ENCODE measurements at places on chromosomes 4 and X.

GRCh38 chr4:37388681-37389365, 144.3 kb downstream of the NWD2 start:
- DNase-seq, result peak; percentile 76

DNA sequence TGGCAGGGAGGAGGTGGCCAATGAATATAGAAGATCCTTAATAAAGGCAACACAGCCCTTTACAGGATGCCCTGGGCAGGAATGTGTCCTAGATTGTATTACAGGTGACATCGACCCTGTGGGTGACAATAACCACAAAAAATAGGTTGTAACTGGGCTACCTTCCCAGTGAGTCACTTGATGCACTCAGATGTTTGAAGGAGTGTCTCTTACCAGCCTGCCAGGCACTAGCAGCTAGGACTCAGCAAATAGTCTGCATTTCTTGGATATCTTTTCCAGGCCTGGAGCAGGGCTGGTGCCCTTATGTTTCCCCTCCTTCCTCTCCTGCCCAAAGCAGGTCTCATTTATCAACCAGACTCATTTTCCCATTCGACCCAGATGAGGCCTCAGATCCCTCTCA, 50.9 kb upstream of the TMEM164 start:
- no peak for DNase-seq

GRCh38 chrX:23334848-23335599, at the start of gene PTCHD1:
Gene PTCHD1, plus strand, starts transcription at chrX:23334849. Its CDS starts 27 bp downstream, at chrX:23334876.
- no peak for DNase-seq

GRCh38 chr4:182369211-182369610, 126.0 kb downstream of the TENM3 start:
- no peak for DNase-seq

- no peak for DNase-seq
These were observed 87.1 kb downstream of the VCX2 start for GRCh38 chrX:8084006-8084405.

GRCh38 chr4:65943076-65943475, 272.8 kb upstream of the EPHA5 start:
- no peak for DNase-seq

- DNase-seq, result no peak
These were observed 16.5 kb upstream of the VAMP7 start for GRCh38 chrX:155864655-155865054.

GRCh38 chr4:88623097-88623496, 30.8 kb downstream of the HERC3 start:
- DNase-seq, result peak; percentile 89

- DNase-seq, result no peak
These were observed 22.1 kb downstream of the ANAPC10 start for GRCh38 chr4:145075742-145076468.

DNA sequence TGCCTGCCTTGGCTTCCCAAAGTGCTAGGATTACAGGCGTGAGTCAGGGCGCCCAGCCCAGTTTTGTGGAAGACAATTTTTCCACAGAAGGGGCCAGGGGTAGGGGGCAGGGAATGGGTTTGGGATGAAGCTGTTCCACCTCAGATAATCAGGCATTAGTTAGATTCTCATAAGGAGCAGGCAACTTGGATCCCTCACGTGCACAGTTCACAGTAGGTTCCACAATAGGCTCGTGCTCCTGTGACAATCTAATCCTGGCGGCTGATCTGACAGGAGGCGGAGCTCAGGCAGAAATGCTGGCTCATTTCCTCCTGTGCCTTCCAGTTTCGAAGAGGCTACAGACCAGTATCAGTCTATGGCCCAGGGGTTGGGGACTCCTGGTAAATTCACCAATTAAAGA, 491.6 kb upstream of the AADAT start:
- no peak for DNase-seq

- DNase-seq, result no peak
These were observed 356.7 kb upstream of the GATB start for GRCh38 chr4:152117520-152117919.

DNA sequence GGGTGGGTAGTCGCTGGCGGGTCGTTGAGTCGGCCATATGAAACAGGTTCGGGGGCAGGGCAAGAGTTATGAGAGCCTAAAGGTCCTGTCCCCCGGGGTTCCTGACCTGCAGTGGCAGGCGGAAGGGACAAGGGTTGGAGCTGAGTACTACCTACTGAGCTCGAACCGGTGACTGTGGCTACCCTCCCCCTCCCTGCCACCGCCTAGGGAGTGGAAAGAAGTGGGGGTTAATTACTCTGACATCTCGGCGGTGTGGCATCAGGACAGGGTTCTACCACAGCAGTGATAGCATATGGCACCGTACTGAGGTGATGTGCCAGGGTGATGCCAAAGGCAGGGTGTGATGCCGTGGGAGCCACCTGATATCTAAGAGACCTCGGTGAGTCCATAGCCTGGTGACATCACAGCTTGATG, 307 bp downstream of the ATG4A start:
- DNase-seq, result no peak

DNA sequence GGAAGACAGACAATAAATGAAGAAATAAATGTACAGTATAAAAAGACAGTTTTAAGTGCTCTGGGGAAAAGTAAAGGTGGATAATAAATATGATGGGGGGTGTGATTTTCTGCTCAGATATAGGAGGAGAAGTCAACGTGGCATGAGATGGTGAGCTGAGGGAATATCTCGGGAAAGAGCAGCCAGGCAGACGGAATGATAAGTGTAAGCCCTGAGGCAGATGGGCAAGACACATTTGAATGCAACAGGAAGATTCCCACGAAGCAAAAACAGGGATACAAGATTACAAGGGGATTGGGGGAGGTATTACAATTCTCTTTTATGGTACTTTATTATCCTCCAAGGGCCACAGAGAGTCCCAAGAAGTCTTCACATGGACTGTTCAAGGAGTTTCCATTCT, 11.1 kb downstream of the ANXA3 start:
- DNase-seq, result no peak

DNA sequence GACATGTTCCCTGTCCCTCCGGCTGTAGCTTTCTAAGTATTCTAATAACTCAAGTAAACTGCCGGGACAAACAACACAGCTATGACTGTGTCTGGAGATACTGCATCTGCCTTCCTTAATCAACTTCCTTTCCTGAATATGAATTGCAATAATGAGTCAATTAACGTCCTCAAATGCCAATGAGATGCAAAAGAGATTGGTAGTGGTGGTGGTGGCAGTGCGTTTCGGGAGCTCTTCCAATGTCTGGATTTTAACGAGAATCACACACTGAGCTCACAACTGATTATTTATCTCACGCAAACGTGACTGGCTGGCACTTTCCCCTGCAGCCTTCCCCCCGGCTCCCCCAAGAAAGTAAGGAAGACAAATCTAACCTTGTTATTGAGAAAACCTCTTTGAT, 226.1 kb upstream of the GK2 start:
- no peak for DNase-seq

- DNase-seq, result peak; percentile 75
These were observed 24.7 kb upstream of the FRYL start for GRCh38 chr4:48804584-48805301.

GRCh38 chr4:80184825-80185756, 12.2 kb upstream of the PRDM8 start:
- DNase-seq, result no peak

DNA sequence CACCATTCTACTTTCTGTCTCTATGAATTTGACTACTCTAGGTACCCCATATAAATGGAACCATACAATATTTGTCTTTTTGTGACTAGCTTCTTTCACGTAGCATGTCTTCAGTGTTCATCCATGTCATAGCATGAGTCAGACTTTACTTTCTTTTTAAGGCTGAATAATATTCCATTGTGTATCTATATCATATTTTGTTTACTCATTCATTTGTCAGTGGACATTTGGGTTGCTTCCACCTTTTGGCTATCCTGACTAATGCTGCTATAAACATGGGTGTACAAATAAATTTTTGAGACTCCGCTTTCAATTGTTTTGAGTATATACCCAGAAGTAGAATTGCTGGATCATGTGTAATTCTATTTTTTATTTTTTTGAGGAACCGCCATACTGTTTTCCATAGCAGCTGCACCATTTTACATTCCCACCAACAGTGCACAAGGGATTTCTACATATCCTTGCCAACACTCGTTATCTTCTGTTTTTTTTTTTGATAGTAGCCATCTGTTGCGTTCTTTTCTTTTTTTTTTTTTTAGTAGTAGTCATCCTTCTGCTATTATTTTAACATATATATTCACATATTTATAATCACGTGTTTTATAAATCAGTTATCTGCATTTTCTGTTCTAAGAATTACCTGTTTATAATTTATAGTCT, 158.0 kb upstream of the MED14 start:
- DNase-seq, result no peak

DNA sequence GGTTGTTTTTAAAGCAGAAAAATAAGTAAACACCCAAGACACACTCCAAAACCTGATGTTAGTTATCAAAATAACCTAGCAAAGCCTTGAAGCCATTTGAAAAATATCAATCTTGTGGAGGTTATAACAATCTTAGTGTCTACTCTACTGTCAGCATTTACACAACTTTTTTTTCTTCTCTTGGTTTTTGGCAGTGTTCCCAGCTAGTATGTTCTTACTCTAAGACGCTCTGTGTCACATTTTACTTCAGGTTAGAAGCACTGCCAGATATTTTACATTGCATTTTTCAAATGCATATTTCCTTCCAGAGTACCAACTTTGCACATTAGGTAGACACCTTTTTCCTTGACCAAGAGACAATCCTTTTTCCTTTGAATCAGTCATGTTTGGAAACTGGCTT, 114.0 kb upstream of the INPP4B start:
- DNase-seq, result no peak

- no peak for DNase-seq
These were observed 110.8 kb downstream of the CPZ start for GRCh38 chr4:8703401-8703696.

DNA sequence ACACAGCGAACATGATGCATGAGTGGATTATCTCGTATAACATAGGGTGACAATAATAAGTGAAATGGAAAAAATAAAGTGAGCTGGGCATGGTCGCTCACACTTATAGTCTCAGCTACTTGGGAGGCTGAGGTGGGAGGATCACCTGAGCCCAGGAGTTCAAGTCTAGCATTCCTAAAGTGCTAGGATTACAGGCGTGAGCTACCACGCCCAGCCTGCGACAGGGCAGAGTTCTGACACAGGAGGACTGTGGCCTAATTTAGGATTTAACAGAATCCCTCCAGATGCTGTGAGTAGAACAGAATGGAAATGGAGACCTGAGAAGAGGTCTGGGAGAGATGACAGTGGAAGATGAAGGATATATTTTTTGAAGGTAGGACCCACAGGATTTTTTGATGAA, 3.4 kb upstream of the PRICKLE3 start:
- DNase-seq, result no peak

DNA sequence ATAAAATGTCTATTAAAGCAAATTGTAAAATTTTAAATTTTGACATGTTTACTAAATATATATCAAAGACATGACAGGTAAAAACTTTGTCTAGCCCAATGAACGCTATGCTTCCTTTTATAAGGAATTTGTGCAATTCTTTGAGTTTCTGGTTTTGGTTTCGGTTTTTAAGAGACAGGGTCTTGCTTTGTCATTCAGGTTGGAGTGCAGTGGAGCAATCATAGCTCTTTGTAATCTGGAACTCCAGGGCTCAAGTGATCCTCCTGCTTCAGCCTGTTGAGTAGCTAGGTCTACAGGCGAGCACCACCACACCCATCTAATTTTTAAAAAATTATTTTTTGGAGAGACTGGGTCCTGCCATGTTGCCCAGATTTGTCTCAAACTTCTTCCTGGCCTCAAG, 60.7 kb downstream of the BLTP1 start:
- DNase-seq, result peak; percentile 48

GRCh38 chr4:108646706-108647105, 3.7 kb upstream of the OSTC start:
- DNase-seq, result no peak

- DNase-seq, result no peak
These were observed 60.3 kb downstream of the BEND2 start for GRCh38 chrX:18160369-18160768.

GRCh38 chr4:37446016-37446415, 201.5 kb downstream of the NWD2 start:
- no peak for DNase-seq

DNA sequence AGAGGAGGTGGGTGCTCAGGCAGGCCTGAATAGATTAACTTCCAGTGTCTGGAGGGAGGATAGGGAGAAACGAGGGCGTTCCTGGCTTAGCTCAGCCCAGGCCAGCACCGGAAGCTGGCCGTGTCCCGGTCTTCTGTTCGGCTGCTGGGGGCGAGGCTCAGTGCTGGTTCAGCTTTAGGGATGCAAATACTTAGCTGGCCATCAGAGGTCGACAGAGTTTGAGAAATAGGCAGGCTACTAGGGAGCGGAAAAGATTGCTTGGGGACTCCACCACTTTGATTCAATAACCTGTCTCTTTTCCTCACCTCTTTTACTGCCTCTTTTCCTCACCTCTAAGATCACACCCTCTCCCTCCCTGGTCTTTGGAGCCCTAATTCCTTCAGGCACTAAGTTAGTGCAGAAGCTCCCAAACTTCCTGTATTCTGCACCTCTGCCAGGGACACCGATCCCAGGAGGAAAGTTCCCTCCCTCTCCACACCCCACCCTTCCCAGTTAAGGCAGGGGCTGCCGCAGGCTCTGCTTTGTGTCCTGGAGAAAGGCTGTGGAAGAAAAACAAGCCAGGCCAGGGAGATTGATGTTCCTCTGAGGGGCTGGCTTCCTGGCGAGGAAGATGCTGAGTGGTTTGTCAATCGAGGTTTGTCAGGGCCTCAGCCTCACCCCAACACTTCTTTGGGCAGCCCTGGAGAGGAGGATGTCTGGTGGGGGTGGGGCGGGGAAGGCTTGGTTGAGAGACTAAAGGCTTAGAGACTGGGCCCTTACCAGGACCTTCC, 6.0 kb upstream of the EFNB1 start:
- DNase-seq, result no peak

DNA sequence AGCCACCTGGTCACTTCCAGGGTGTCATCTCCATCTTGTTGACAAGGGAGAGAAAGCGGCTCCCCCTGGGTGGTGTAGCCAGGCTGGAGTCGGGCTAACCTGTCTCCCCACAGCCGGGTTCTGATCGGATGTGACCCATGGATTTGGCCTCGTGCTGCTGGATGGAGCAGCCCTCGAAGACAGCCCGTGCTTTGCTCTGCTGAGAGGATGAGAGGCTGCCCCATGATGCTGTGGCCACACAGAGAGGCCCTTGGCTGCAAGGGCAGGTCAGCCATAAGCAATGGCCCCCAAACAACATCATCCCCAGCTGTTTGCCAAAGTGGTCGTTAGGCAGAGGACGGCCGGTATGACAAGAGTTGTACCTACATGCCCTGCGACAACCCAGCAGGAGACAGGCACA, 106.6 kb downstream of the HMX1 start:
- DNase-seq, result no peak

GRCh38 chr4:127521463-127521862, 111.3 kb upstream of the INTU start:
- DNase-seq, result no peak

DNA sequence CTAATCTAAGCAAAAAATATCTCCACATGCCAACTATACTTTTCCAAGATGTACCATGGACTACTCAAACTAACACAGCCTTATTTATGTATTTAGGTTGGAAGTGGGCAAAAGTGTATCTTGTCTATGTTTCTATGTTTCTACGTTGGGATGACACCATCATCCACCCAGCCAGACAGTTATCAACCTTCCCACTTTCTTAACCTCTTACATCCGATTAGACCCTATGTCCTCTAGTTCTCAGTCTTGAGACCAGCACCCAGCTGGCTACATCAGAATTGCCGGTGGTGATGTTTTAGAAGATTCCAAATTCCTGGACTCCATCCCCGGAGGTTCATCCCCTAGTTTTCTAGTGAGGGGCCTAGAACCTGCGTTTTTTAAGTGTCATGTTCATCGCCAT, 1.0 kb upstream of the AASDH start:
- DNase-seq, result no peak

Measured in inflammatory macrophage treated with lipopolysaccharide for 4 hours (primary cell).